ENCODE measurements at places on chromosomes 16 and 17.

- DNase-seq = no peak
These were observed 39.0 kb downstream of the HSD17B2 start for GRCh38 chr16:82074019-82074558.

DNA sequence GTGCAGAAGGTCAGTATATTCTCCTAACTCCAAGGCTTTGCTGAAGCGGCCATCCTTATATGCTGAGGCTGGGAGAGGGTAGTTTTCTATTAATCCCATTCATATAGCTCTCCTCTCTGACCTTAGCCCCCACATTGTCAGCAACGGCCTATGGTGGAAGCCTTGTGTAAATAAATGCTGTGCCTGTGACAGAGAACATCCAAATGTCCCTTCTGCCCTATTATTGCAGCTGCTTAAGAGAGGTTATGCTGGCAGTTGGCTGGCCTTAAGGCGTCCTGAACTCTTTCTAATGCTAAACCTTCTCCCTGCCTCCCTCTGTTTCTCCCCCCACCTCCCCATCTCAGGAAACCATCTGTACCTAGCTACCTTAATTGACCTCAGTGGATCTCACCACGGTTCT is 53.6 kb downstream of the ARHGAP44 start:
- no peak for DNase-seq

- no peak for DNase-seq
These were observed 646 bp downstream of the KIF22 start for GRCh38 chr16:29790949-29791844.

- DNase-seq = no peak
These were observed 547 bp downstream of the PLCD3 start for GRCh38 chr17:45131616-45132319.

DNA sequence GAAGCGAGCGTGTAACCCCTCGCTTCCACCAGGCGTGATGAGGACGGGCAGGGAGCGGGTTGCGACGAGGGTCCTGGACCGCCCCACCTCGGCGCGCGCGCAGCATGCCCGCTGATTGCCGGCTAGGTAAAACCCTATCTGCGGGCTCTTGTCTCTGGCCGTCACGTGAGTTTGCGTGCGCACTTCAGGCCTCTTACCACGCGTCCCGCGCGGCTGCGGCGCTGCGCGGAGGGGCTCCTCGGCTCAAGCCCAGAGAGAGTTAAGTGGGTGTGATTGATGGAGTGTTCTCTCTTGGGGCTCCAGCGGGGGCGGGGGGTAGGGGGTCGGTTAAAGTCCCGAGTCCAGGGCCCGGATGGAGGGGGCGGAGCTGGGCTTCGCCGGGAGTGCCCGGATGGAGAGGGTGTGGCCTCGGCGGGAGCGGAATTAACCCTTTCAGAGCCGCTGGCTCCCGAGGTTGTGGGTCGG is 7.9 kb downstream of the KDM6B start:
- DNase-seq = no peak

- no peak for DNase-seq
These were observed 28.9 kb upstream of the SEC14L1 start for GRCh38 chr17:77111934-77112296.

- DNase-seq = no peak
These were observed 35.9 kb downstream of the TRARG1 start for GRCh38 chr17:1315409-1315808.

DNA sequence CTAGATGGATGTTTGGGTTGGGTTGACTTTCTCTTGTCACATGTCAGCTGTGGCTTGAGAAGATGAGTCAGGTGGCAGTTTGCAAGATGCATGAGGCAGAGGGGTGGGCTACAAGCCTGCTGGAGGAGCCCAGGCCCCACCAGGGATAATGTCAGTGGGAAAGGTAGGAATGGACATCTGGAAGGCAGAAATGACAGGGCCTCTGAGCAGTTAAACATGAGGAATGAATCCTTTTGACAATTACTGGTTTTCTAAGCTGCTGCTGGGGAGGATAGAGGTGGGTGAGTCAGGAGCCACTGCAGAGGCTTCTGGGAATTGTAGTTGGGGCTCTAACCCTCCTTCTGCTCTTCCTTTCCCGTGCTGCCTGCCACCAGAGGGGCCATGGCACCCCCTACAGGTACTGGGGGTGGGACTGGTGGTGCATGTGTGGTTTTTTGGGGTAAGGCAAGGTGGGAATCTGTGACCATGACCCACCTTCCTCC is 15.7 kb downstream of the SLC52A1 start:
- DNase-seq = no peak

DNA sequence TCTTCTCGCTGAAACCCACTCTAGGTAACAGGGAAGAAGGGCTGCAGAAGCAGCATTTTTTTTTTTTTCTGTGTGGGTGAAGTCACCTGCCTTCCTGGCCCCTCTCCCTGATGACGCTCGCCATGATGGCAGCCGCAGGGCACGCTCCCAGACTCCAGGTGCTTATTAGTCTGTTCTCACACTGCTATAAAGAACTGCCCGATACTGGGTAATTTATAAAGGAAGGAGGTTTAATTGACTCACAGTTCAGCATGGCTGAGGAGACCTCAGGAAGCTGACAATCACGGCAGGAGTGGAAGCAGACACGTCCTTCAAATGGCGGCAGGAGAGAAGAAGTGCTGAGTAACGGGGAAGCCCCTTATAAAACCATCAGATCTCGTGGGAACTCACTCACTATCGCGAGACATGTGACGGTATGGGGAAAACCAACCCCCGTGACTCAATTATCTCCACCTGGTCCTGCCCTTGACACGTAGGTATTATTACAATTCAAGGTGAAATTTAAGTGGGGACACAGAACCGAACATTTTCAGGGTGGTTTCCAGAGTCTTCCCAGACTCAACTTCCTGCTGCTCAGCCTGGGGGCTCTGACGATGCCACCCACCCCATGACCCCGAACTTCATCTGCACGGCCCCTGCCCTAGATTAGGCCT is 34.9 kb upstream of the NLRP1 start:
- no peak for DNase-seq

DNA sequence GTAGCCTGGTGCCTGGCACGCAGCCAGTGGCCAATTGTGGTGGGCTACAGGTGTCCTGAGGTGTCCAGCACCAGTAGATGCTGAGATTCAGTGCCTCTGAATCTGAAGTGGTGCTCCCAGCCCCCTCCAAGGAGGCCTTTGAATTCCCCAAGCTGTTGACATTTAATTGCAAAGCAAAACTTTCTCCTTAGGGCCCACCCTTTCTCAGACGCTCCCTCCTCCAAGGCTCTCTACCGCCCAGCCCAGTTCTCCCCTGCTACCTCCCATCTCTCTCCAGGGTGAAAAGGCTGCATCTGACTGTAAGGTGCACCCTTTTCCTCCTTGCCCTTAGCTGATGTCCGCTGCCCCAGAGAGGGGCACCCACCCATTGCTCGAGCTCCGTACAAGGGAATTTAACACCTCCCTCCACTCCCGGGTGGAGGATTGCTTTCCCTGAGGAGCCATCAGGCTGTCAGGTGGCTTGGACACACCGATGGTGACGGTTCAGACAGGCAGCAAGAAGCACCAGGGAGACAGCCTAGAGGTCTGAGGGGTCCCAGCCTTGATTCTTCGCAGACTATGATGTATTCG is 1.7 kb downstream of the BEAN1 start:
- no peak for DNase-seq

DNA sequence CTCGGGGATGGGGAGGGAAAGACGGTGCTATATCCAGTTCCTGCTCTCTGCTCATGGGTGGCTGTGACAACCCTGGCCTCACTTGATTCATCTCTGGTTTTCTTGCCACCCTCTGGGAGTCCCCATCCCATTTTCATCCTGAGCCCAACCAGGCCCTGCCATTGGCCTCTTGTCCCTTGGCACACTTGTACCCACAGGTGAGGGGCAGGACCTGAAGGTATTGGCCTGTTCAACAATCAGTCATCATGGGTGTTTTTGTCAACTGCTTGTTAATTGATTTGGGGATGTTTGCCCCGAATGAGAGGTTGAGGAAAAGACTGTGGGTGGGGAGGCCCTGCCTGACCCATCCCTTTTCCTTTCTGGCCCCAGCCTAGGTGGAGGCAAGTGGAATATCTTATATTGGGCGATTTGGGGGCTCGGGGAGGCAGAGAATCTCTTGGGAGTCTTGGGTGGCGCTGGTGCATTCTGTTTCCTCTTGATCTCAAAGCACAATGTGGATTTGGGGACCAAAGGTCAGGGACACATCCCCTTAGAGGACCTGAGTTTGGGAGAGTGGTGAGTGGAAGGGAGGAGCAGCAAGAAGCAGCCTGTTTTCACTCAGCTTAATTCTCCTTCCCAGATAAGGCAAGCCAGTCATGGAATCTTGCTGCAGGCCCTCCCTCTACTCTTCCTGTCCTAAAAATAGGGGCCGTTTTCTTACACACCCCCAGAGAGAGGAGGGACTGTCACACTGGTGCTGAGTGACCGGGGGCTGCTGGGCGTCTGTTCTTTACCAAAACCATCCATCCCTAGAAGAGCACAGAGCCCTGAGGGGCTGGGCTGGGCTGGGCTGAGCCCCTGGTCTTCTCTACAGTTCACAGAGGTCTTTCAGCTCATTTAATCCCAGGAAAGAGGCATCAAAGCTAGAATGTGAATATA is 4.8 kb upstream of the LASP1NB start:
- no peak for DNase-seq

- no peak for DNase-seq
These were observed 27.5 kb downstream of the TBX4 start for GRCh38 chr17:61479493-61480413.

- no peak for DNase-seq
These were observed 131.8 kb downstream of the UTP18 start for GRCh38 chr17:51391982-51392654.

DNA sequence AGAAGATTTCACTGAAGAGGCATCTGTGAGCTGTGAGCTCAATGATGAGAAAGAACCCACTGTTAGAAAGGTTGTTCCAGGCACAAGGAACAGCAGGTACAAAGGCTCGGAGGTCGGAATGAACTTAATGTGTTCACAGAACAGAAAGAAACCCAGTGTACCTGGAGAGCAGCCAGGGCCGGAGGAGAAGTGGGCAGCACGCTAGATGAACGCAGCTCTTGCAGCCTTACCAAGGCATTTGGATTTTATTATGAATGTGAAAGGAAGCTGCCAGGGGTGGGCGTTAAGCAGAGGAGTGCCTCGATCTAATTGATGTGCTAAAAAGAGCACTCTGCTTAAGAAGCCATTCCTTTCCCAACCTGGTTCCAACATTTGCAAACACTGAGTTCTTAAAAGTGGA is 19.0 kb downstream of the EEF2K start:
- no peak for DNase-seq

Data from fibroblast of skin of left quadriceps (primary cell).